ENCODE measurements at places on chromosomes 1 and 21.

- DNase-seq: no peak
Observed at GRCh38 chr1:14800500-14801076, 202.1 kb downstream of the KAZN start.

DNA sequence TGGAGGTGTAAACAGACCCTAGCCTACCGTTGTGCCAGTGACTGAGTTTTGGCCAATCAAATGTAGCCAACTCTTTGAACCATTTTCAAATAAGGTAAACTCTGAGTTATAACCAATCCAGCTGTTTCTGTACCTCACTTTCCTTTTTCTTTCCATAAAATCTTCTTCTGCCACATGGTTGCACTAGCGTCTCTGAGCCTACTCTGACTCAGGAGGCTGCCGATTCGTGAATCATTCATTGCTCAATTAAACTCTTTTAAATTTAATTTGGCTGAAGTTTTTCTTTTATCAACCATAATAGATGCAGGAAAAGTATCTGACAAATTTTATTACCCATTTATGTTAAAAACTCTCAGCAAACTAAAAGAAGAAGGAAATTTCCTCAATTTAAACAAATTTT lies 111.5 kb upstream of the LYPLAL1 start:
- no peak for DNase-seq

- DNase-seq: no peak
Observed at GRCh38 chr1:93708734-93709481, 27.3 kb upstream of the BCAR3 start.

DNA sequence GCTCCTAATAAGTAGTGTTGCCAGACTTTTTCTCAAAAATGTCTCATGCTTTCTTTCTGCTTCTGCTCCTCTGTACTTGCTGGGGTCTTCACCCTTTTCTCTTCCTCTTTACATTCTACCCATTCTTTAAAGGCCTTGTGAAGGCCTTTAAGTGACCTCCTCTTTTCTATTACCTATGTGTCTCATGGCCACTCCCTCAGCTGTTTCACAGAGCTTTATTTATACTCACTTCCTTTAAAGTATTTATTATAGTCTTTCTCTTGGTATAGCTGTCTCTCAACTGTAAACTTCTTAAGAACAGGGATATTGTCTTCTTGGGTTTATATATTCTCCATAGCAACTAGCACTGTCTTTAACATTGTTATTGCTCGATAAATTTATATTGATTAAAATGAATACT lies 792 bp downstream of the GOLPH3L start:
- no peak for DNase-seq

DNA sequence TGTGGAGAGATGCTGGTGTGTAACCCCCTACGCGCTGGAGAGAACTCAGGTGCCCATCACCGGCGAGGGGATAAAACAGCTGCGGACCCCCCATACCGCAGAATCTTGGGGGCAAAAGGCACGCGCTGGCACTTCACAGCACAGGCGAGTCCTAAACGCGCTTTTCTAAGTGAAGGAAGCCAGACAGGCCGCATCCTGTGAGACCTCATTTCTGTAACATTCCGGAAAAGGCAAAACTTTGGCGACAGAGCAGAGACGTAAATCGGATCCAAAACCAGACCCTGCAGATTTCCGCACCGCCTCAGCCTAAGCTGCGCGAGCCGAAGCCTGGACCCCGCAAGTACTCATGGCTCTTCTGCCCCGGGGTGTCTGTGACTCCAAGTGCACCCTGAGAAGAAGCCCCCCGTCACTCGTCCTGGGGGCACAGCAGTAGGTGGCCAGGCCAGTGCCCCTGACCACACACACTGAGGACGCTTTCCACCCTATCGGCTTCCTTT lies 60.9 kb downstream of the SLX9 start:
- DNase-seq: no peak

DNA sequence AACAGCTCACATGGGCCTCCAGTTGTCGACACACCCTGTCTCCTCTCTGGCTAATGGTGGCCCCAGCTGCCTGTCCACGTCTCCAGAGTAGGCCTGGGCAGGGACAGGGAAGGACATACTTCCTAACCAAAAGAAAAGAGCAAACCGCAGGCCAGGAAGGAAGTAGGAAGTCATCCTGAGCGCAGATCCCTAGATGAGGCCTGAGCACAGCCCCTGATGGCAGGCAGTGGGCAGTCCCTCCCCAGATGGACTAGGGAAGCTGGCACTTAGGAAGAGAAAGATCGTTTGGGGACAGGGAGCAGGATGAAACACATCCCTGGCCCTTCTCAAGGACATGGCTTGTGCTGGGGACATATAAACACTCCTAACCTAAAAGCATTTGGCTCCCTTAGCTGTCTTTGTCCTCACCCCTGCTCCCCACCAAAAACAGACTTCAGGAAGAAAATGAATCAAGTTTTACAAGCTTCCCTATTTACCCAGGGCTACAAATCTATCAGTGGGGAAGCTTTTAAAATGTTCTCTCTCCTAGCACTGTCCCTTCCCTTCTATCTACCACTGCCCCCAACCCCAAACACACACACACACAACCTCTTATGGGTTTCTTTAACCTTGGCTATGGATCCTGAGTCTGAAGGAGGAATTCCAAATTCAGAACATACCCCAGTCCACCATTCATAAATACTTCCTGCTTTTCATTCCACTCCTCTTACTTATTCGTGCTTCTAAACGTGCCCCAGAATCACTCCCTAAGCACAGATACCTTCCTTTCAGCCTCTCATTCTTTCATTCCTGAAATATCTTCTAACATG lies 21.1 kb downstream of the SSBP3 start:
- DNase-seq: no peak

DNA sequence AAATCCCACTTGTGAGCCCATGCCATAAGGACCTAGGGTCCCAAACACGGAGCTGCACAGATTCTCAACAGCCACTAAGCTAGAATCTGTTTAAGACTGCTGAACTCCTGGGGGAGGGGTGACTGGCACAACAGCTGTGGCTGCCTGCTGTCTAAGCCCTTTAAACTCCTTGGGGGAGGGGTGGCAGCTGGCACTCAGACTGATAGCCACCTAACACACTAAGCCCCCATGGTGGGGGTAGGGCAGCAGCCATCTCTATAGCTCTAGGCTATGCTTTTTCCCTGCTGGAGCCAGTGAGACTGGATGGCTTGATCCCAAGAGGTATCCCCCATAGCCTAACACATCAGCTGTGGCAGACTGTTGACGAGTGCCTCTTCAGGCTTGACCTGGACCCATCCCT lies 73.3 kb upstream of the FMO3 start:
- no peak for DNase-seq

DNA sequence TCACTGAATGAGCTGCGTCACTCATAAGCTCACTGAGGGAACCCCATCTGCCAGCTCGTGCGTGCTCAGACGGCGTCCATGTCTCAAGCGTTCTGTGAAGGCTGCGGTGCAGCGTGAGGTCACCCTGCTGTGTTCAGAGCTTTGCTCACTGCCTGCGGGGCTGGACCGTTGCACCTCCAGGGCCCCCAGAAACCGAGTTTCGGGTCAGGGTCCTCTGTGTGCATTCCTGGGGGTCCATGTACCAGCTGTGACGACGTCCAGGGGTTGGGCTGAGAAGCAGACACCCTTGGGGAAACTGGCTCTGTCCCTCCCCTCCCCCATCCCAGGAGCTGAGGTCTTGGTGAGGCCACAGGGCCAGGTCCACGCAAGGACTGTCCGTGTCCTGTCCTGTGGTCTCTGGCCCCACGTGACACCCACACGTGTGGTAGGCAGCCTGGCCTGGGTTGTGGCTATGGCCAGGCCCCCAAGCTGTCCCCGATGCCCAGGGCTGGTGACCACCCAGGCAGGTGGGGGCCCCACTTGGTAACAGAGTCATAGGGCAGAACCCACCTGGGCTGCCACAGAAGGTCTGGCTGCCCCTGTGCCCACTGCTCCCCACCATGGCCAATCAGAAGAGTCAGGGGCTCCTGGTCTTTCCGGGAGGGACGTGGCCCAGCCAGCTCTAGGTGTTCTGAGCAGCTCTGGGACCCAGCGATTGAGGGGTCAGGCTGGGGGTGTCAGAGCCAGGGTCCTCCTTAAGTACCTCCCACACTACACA lies 24.4 kb downstream of the FTCD start:
- no peak for DNase-seq

DNA sequence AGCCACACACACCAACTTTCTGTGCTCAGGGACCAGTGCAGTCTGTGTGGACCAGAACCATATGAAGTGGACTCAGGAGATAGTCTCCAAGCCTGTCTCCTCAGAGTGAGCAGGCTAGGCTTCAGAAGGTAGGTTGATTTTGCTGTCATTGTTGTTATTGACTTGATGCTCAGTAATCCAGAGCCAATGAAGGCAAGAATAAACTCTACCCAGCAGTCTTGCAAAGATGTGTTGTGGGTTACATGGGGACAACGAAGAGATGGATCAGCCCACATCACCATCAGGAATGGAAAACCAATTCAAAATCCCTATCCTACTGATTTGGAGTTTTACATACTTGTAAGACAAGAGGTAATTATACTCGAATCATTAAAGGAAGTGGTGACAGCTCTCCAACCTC lies 37.4 kb downstream of the PHC2 start:
- no peak for DNase-seq

GRCh38 chr1:82861749-82862148 lies 1061.0 kb downstream of the ADGRL2 start:
- DNase-seq: no peak

GRCh38 chr1:154819628-154820590 lies 50.2 kb downstream of the KCNN3 start:
- no peak for DNase-seq

- DNase-seq: no peak
Observed at GRCh38 chr1:150536836-150537731, 12.1 kb upstream of the ADAMTSL4 start.

GRCh38 chr1:165468726-165469249 lies 23.9 kb upstream of the RXRG start:
- DNase-seq: no peak

DNA sequence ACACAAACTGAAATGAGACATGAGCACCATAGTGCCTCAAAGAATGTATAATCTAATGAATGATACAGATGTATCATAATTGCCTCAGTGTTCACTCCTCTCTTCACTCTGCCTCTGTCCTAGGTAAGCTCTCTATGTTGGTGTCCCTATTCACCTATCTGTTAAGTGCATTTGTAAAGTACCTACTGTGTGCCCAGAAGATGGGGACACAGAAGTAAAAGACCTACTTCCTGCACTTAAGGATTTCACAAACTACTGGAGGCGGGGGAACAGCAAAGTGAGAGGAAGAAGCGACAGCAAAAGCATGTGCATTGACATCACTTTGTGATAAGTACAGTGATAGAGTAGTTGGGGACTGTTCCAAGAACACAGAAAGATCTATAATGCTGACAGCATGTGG lies 18.1 kb downstream of the RD3 start:
- DNase-seq: no peak
